Vagina (tissue), 2 donors: ENCODE measurements at places on chromosomes 4 and X.

DNA sequence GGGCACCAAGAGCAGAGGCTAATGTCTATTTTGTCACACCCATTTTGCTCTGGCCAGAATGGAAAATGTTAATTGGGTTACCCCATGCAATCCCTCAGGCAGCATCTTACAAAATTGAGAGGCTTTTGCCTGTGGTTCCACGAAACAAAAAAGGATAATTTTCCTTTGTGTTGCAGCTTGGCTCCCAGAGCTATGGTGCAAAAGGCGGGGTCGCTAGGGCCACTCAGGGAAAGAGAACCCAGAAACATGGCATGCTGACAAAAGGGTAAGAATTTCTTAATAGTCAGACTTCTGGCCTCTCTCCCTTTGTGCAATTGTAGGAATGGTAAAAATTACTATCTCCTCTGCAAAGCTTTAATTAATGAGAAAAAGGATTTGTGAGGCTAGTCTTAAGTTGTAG lies 119.6 kb upstream of the BANK1 start:
- no peak for DNase-seq

DNA sequence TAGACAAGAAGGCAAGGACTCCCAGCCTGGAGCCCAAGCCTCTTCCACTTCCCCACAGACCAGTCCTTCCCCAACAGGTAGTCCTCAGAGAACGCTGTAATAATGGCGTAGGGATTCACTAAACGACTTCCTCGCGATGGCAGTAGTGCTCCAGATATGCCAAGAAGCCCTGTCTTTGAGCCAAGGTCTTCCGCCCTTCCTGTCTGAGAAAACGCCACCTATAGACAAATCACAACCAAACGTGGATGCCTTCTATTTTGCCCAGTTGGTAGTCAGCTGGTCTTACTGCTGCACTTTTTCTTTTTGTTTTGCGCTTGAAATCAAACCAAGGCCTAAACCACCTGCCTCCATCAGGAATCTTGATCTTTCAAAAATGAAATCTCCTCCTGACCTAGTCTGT lies 203.3 kb downstream of the OR13H1 start:
- no peak for DNase-seq

- no peak for DNase-seq
These were observed 74.8 kb upstream of the STIM2 start for GRCh38 chr4:26785810-26786209.

DNA sequence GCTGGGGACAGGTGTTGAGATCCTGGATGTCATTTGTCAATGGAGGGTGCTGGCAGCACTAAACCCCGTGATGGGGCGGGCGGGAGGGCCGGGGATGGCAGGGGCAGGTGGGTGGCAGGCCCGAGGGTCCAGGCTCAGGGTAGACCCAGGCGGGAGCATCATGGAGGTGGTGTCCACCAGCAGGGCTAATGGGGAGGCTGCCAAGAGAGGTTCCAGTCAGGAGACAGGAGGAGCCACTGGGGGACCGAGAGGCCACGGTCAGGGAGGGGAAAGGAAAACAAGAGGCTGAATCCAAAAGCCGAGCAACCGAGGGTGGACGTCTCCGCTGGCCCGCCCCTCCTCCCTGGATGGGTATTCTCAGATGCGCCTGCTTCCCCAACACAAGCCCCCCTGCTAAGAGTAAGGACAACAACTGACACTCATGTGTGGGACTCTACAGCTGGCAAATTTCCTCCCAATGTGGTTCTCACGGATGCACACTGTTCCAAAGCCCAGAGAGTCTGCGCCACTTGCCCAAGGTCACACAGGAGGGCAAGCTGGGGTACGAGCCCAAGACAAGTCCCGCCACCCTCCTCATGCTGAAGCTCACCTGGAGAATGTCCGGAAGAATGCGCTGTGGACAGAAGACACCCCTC lies 132.0 kb downstream of the CPZ start:
- no peak for DNase-seq

GRCh38 chrX:134174273-134174660 lies 62.7 kb upstream of the CCDC160 start:
- DNase-seq: no peak

DNA sequence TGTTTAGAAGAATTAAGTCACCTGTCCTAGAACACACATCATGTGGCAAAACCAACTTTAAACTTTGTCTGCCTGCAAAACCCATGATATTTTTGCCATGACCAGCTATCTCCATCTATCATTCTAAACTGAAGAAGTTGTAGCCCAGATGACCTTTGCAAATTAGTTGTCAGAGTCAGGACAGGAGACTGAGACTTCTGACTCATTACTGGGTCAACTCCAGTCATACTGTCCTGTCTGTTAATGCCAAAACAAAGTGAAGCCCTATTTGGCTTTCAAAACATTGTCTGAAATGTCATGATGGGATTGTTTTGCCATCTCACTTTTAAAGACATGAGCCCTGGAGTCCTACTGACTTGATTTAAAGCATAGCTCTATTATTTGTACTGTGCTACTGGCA lies 365.7 kb upstream of the CPEB2 start:
- DNase-seq: no peak

DNA sequence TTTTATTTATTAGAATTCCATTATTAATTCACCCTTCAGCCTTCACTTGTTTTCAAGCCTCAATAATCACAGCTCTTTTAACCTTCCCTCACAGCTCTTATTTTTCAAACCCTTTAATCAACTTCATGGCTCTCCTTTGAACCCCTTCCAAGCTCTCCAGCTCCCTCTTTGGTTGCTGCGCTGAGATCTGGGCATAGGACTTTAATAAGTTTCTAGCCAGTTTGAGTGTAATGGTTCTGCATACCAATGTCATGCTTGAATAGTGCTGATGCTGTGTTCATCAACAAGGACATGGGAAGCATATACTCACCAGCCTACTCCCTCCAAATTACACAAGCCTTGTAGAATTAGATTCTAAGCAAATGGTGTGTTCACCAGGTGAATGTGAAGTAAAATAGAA lies 3.5 kb upstream of the RNF212 start:
- no peak for DNase-seq

DNA sequence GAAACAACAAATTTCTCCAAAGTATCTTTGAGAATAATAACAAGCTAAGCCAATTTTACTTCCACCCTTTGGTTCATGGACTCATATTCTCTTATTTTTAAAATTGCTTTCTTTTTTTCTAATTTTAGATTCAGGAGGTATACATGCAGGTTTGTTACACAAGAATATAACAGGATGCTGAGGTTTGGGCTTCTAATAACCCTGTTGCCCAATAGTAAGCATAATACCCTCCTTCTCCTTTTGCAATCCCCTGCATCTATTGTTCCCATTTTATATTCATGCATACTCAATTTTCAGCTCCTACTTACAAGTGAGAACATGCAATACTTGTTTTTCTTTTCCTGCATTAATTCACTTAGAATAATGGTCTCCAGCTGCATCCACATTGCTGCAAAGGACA lies 202.3 kb upstream of the FSTL5 start:
- no peak for DNase-seq

DNA sequence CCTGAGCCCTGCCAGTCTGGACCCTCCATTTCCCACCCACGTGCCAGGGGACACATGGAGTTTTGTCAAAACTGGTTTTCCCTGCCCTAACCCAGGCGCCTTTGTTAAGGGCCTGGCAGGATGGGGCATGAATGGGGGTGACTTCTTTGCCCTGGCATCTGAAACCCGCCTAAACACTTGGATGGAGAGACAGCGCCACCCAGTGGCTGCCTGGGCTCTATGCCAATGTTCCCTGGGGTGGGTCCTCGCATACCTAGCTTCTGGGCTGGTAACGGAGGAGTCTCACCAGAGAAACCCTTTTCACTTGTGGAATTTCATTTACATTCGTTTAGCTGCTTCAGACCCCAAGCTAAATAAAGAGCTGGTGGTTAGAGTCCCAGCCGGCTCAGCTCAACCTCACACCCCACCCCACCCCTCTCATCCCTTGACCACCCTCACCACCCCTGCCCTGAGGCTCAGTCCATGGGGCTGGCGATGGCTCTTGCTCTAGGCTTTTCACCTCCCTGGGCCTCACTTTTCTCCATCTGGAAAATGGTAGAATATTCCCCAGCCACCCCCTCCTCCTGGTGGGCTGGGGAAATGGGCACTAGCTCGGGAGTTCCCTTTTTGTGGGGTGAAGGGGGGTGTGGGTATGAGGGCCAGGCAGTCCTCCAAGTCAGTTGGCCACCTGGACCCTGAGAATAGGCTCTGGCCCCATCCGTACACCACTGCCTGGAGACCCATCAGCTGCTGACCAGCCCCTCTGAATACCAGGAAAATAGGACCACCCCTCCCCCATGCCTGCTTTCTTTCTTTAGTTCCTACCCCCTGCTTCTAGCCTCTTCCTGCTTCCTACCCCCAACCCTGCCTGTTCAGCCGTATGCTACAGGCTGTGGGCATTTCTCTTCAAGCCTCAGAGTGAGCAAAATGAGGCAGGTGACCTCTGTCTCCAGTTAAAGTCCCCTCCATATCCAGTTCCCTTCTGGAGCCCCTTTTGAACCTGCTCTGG lies 57.1 kb upstream of the PJA1 start:
- no peak for DNase-seq

GRCh38 chr4:27779827-27780226 lies 919.2 kb downstream of the STIM2 start:
- DNase-seq: no peak

- DNase-seq: no peak
These were observed 2.8 kb downstream of the TEX13C start for GRCh38 chrX:125322431-125322830.

DNA sequence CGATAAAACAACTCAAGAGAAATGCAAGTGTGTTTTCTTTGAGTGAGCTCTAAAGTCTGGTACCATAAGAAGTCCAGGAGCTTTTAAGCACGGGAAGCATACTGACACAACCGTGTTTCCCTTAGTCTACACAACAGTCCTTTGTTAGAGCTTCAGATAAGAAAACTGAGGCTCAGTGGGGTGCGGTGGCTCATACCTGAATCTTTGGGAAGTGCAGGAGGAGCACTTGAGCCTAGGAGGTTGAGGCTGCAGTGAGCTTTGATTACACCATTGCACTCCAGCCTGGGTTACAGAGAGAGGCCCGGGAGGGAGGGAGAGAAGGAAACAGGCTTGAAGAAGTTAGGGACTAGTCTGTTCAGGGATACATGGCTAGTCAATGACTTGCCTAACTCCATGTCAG lies 21.9 kb downstream of the LEF1 start:
- no peak for DNase-seq
